ENCODE measurements at places on chromosomes 3 and 15.

- DNase-seq: no peak
Observed at GRCh38 chr15:68209735-68210408, 4.7 kb upstream of the CALML4 start.

GRCh38 chr3:189496375-189497138, 134.6 kb upstream of the TP63 start:
- no peak for DNase-seq

GRCh38 chr3:141370065-141370533, 1.8 kb downstream of the ZBTB38 start:
- peak; percentile 87 for DNase-seq

DNA sequence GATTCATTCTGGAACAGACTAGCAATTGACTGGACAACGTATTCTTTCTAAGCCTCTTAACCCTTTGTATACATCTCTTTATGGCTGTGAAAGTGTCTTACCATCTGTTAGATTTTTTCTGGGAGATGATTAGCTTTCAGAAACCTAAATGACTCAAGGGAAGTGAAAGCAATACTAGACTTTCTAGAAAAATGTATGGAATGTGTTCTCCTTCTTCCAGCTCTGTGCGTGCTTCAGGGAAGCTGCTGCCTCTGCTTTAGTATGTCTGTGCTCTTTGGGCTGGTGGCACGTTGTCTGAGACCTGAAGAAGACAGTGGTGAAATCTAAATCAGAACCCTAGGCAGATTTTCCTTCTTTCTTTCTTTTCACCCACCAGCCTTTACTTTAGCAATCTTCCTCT, 89.5 kb downstream of the ITPR1 start:
- DNase-seq: no peak

- DNase-seq: no peak
Observed at GRCh38 chr3:125163739-125164601, 48.6 kb downstream of the SLC12A8 start.

DNA sequence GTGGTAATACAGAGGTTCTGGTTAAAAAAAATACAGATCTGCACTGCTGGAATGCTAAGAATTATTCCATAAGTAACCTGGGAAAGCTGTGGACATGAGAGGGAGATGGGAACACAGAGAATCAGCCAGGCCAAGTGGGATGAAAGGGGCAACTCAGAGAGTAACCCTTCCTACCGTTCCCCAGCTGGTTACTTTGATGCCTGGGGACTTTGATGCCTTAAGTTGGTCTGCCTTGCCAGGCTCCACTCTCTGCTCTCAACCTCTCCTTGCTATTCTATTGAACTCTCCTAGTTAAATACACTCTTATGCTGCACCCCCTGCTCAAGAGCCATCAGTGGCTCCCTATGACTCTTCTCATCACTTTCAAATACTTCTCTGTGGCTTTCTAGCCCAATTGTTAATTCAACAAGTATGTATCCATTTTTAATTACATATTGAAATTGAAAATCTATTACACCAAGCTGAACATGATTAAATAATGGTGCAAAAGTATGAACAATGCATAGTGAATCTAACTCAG, 315.5 kb downstream of the TLE3 start:
- DNase-seq: no peak

- no peak for DNase-seq
Observed at GRCh38 chr3:53970661-53971060, 79.0 kb upstream of the SELENOK start.

- peak; percentile 87 for DNase-seq
Observed at GRCh38 chr3:173066044-173067004, 74.7 kb downstream of the SPATA16 start.

DNA sequence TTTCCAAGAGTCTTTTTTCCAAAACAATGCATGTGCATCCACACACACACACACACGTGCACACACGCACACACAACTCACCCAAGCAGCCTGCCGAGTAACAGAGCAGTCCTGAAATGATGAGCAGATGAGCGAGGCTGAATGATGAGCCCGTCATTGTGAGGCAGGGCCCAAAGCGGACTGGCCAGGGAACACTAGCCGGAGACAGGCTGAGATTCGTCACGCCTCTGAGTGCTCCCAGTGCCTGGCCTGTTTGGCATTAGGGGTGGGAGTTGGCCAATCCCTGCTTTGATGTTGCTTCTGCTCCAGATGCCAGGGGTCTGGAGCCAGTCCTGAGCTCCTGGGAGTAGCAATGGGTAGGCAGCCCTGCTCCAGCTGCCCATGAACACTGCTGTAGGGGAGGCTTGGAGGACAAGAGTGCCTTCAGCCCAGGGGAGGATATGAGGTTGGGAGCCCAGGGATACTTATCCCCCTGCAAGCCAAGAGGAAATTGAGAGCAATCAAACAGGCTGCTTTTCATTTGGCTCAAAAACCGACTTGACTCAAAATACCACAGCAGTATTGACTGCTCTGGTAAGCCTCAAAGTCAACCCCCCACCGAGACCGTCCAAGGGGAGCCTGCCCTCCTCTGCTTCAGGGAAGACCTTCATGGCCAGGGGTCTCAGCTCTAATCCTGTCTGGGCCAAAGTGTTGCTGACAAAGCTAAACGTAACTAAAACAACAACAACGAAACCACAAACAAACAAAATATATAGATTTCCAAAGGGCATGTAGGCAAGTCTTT, 22.9 kb downstream of the COLQ start:
- no peak for DNase-seq

DNA sequence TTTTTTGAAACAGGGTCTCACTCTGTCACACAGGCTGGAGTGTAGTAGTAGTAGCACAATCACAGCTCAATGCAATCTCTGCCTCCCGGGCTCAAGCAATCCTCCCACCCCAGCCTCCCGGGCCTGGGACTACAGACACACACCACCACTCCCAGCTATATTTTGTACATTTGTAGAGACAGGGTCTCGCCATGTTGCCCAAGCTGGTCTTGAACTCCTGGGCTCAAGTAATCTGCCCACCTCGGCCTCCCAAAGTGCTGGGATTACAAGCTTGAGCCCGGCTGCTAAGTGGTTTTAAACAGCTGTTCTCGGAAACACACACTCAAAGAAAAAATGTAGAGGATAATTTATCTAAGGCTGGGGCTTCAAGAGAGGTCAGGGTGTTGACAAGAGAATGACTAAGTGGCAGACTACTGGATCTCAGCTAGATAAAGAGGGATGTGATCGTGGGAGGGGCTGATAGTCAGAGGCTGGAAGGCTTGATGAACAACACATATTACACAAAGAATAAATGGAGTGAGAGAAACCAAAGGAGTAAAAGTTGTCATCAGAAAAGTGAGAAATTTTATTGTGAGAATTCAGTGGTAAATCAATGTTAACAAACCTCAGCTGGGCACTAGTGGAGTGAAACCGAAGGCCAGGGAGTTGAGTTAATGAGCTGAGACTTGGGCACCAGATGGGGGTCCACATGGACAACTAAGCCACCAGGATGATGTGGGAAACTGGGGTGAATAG, 6.7 kb downstream of the CCR5AS start:
- peak; percentile 78 for DNase-seq

DNA sequence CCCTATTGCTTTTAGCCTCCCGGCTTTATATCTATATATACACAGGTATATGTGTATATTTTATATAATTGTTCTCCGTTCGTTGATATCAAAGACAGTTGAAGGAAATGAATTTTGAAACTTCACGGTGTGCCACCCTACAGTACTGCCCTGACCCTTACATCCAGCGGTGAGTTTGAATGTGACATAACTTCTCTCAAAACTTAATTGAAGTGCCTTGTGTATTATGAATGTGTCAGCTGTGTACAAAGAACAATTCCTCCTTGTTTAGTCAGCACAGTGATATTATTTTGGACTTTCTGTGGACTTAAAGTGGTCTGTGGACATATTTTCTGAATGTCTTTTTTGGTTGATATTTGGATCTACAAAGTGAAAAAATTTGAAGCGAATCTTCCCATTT, 220 bp downstream of the TP63 start:
- DNase-seq: no peak

- no peak for DNase-seq
Observed at GRCh38 chr3:23979569-23979968, 34.5 kb downstream of the NR1D2 start.

DNA sequence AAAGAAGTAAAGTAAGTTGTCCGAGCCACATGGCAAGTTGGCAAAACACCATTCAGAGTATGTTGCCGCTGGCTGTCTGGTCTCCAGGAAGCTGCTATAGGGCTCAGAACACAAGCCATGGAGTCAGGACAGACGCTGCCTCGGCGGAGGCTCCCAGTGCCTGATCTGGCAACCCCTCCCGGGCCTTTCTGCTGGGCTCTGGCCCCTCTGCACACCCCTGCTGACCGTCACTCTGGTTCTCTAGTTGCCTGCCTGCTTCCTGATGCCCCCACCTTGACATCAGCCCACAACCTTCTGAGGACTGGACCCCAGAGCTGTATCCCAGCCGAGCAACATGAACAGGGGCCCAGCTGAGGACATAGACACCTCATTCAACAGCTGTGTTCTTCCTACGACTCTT, 39.1 kb downstream of the MGLL start:
- DNase-seq: no peak

DNA sequence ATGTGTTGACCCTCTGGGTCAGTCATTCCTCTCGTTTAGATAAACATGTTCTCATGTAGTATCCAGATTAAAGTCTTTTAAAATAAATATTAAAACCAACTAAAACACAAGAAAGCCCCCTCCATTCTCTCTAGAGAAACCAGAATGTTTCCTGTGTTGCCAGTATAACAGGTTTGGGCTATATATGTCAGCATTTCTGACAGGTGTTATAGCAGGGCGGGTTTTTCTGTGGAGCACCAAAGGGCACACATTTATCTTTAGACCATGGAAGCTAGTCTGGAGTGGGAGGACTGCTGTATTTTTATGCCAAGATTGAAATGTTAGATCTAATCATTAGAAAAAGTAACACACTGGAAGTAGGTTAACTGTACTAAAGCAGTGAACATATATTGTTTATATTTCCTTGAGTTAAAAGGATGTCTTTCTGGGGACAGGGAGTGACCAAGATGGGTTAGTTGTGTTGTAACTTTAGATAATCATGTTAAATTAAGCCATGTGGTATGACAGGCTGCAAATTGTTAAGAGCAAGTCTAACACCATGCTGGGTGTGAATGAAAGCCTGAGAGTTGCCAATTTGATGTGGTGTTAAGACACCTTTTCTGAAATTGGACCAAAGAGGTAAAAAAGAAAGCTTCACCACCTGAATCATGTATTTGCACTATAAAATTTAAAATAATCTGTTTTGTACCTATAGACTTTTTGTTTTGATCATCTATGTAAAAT, 15.6 kb downstream of the KCTD6 start:
- no peak for DNase-seq

DNA sequence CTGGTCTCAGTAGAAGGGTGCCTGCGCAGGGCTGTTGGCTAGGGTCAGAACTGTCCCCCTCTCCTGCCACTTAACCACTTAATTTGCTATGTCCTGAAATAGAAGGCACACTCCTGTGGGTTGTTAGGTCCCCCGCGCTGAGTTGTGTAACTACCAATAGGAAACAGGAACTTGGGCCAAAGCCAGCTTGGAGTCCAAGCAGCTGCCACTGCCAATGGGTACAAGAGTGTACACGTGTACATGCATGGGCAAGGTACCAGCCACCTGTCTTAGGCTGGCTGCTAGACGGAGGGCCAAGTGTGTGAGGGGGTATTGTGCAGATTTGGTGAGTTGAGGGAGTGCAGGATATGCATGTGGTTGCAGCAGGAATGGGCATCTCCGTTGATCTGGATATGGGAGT, 29.7 kb upstream of the POLG start:
- DNase-seq: no peak

GRCh38 chr15:34297059-34297458, 40.5 kb downstream of the SLC12A6 start:
- peak; percentile 13 for DNase-seq

DNA sequence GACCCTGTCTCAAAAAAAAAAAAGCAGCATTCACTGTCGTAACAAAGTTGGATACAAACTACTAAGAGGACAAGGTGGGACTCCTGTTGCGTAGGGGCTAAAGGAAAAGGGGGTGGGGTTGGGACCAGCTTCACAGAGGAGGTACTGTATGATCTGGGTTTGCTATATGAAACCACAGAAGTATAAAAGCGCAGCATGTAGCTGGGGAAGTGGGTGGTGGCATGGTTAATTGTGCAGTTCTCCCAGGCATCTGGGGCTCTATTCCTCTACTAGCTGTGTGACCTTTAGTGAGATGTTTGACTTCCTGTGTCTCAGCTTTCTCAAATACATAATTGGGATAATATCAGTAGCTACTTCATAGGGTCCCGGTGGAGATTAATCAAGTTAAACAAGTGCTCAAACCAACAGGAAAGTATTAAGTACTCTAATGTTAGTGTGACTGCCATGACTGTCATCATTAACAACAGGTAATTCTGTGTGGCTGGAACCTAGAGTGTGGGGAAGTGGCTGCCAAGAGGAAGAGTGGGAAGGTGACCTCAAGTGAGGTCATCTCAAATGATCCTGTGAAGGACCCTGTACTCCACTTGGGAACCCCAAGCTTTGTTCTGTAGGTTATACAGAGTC, 11.5 kb downstream of the PARP16 start:
- DNase-seq: no peak

- no peak for DNase-seq
Observed at GRCh38 chr3:85120879-85121278, 162.1 kb downstream of the CADM2 start.

GRCh38 chr3:42535981-42536784, 33.7 kb downstream of the VIPR1 start:
- DNase-seq: no peak

GRCh38 chr3:56858331-56858730, 56.6 kb upstream of the ARHGEF3 start:
- DNase-seq: no peak

DNA sequence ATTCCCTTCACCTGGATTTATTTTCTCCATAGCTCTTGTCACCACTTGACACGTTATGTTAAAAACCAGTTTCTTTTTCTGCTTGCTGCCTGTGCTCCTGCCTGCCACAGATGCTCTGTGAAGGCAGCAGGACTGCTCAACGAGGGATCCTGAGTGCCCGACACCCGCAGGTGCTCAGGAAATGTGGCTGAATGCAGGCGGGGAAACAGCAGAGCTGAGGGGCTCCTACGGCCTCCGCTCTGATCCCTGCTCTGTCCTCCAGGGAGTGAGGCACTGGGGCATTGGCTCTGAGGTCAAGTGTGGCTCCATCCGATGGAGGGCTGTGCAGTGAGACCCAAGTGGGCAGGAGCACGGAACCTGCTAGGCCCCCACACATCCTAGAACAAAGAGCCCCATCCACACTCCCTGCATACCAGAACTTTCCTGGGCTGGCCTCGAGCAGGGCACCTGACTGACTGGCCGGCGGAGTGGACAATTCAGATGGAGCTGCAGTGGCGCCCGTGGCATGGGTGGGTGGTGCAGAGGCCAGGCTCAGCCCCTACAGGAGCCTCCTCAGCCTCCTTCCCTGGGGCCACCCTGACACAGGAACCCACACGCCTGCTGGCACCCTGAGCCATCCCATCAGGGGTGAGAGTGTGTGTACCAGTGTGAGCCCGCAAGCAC, 27.9 kb downstream of the IQSEC1 start:
- no peak for DNase-seq
